ENCODE measurements at places on chromosomes 3 and 15.

DNA sequence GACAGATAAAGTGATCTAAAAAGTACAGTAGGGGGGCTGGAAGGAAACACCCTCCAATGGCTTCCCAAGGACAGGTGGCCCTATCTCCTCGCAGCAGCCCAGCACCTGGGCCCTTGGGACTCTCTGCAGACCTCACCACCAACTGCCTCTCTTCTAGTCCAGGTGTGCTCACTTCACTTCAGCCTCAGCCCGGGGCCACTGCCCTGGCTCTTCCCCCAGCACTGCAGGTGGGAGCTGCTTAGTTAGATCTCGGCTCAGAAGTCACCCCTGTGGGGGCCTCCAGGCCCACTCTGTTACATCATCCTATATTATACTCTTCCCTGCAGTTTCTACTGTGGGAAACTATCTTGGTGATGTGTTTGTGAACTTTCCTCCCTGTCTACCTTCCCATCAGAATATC lies 2.0 kb downstream of the KLF15 start:
- no peak for DNase-seq

DNA sequence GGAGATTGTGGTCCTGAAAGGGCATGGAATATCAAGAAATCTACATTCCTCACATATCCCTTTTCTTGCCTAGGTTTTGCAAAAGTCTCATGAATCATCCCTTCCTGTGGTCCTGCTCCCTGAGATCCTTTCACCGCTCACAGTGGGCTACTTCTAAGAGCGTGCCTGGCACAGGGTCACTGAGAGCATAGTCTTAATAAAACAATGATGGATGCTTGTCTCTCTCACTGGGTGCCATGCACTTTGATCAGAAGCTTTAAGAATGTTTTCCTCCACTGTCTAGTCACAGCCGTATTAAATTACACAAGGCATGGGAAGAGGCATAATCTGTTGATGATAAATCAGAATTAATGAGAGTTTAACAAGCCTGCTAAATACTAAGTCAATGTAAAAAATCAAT lies 269.7 kb upstream of the ATP10A start:
- DNase-seq, result no peak

DNA sequence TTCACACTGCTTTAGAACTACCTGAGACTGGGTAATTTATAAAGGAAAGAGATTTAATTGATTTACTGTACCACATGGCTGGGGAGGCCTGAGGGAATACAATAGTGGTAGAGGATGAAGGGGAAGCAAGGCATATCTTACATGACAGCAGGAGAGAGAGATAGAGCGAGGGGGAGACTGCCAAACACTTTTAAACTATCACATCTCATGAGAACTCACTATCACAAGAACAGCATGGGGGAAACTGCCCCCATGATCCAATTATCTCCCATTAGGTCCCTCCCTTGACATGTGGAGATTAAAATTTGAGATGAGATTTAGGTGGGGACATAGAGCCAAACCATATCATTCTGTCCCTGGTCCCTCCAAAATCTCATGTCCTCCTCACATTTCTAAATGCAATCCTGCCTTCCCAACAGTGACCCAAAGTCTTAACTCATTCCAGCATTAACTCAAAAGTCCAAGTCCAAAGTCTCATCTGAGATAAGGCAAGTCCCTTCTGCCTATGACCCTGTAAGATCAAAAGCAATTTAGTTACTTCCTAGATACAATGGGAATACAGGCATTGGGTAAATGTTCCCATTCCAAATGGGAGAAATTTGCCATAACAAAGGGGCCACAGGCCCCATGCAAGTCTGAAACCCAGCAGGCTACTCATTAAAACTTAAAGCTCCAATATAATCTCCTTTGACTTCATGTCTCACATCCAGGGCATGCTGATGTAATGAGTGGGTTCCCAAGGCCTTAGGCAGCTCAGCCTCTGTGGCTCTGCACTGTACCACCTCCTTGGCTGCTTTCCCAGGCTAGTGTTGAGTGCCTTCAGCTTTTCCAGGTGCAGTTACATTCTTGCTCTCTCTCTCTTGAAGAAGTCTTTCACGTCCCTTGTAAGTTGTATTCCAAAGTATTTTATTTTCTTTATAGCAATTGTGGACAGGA lies 481.7 kb upstream of the TGFBR2 start:
- DNase-seq, result no peak

GRCh38 chr3:187919048-187919447 lies 173.8 kb upstream of the BCL6 start:
- no peak for DNase-seq

DNA sequence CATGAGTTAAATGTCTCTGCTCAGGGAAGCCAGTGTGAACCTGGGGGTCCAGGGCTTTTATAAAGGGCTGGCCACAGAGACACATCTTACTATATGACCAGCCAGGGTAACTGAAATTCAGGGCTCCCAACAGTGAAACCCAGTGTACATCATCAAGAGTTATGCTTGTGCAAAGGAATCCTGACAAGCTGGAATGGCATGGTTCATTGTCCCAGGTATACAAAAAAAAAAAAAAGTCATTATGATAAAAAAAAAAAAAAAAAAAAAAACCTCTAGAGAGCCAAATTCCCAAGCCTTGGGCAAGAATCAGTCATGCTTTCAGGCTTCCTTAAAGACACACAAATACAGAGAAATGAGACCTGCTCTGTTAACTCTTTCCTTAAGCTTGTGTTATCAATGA lies 452.0 kb downstream of the GABRG3 start:
- no peak for DNase-seq

DNA sequence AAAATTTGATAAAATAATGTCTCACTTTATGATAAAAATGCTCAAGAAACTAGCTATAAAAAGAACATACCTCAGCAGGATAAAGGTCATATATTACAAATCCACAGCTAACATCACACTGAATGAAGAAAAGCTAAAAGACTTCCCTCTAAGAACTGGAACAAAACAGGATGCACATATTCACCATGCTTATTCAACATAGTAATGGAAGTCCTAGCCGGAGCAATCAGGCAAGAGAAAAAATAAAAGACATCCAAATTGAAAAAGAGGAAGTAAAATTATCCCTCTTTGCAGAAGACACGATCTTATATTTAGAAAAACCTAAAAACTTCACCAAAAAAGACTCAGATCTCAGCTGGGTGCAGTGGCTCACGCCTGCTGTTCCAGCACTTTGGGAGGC lies 34.0 kb downstream of the SENP7 start:
- no peak for DNase-seq

- no peak for DNase-seq
Measured at GRCh38 chr3:128523591-128523990, 30.6 kb upstream of the GATA2 start.

DNA sequence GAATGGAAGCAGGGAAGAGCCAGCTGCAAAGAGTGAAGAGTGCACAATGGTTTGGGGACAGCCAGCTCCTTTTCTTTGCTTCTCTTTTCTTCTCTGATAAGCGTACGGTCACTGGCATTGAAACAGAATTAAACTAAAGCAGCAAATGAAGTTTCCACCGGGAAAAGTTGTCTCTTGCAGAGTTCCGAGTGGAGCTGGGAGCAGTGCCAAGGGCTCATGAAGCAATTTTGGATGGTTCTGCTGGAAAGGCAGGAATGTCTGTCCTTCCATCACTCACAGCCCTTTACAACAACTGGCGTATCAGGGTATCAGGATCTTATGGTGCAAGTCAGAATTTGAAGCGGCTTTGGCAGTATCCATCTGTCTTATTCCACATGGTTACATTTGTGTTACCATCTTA lies 1042.9 kb downstream of the NTRK3 start:
- no peak for DNase-seq

DNA sequence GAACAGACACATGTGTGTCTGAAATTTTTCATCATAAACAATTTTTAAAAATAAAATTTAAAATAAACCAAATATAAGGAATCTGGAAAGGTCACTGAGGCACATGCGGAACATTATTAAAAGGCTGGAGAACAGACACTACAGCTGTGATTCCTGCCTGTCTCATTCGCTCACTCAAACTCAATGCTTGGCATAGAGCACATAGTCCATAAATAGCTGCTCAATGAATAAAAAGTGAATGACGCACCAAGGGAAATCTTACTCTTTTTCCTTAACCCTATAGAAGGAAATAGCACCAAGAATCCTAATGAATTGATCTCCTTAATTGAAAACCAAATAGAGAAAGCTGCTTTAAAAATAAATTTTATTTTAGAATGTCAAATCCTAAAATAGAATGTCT lies 98.4 kb downstream of the FSIP1 start:
- no peak for DNase-seq

- peak; percentile 20 for DNase-seq
Measured at GRCh38 chr15:76150971-76151598, 91.3 kb downstream of the TMEM266 start.

DNA sequence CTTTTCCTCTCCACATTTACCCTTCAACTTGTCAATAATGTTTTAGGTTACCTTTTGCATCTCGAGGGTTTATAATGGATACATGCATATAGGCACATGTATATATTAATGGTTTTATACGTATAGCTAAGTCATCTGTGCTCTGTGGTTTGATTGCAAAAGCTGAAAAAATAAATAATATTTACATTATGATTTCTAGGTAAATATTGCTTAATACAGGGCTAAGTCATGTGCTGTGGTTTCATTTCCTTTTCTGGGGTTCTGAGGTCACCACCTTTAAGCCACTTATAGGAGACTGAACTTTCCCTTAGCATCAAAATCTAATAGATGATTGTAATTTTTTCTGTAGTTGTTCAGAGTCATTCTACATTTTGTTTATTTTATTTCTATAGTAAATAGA lies 33.1 kb downstream of the LPP start:
- no peak for DNase-seq

DNA sequence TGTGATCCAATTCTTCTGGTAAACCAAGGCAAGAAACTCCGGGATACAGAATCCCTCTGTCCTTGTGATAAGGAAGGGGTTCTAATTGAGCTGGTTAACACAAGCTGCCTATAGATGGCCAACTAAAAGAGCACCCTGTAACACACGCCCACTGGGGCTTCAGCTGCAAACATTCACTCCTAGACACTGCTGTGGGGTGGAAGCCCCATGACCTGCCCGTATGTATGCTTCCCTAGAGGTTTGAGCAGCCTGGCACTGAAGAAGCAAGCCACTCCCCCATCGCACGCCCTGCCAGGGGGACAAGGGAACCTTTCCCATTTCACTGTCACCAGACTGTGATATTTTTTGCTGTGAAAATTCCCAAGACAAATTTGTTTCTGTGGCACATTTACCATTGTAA lies 516.9 kb upstream of the GOLIM4 start:
- DNase-seq, result no peak

GRCh38 chr3:184568560-184568923 lies 7.0 kb downstream of the EPHB3 start:
- no peak for DNase-seq

GRCh38 chr3:182451871-182452270 lies 341.4 kb upstream of the ATP11B start:
- DNase-seq, result no peak

DNA sequence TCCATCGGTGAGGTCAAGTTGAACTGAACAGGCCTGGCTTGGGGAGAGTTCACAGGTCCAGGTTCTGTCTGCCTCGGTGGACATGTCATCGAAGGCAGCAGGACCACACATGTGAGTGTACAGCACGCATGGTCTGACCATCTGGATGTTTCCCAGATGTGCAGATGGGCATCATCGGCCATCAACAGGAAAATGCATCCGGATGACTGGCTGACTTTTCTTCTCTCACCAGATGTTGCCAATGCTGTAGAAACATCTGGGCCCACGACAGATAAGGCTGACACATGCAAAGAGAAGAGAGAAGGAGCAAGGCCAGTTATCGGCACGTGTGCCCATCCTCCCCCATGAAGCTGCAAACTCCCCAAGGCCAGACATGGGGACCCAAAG lies 45.1 kb downstream of the NOX5 start:
- no peak for DNase-seq

- no peak for DNase-seq
Measured at GRCh38 chr3:73908218-73908617, 283.5 kb upstream of the PDZRN3 start.

DNA sequence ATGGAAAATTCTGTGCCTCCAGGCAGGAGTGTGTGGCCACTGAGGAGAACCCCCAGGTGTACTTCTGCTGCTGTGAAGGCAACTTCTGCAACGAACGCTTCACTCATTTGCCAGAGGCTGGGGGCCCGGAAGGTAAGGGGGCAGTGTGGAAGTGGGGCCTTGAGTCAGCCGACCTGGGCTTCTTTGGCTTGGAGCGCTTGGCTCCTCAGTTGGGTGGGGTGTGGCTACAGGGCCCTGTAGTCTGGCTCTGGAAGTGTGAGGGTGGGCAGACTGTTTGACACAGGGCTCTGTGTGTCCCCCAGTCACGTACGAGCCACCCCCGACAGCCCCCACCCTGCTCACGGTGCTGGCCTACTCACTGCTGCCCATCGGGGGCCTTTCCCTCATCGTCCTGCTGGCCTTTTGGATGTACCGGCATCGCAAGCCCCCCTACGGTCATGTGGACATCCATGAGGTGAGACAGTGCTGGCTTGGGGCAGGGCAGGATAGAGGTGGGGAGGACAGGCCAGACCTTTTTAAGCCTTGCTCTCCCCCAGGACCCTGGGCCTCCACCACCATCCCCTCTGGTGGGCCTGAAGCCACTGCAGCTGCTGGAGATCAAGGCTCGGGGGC lies 18.2 kb upstream of the EXOG start:
- no peak for DNase-seq

DNA sequence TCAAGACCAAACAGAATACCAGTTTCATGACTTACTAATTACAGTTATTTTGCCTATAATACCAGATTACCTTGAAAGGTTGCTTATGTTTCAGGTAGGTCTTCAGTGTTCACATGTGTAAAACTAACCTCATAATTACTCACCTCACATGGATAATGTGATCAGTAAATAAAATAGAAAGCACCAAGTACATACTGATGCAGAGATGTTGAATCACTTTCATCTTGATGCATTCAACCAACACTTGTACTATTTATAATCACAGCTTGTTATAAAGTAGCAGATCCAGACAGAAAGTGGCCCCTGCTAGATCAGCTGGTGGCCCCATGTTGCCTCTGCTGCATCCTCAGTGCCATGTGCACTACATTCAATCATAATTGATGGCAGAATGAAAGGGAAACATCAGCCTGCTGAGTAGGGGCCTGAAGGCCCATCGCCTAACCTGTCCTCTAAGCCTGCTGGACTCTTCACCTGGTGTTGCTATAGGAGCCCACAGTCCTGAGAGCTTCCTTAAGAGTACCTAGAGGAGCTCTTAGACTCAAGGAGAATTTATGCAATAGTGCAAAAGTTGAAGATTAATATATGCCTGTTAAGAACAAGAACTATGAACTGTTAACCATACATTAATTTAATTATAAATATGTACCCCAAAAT lies 154.3 kb downstream of the PLCL2 start:
- DNase-seq, result no peak

GRCh38 chr3:32285891-32286290 lies 47.4 kb downstream of the CMTM8 start:
- no peak for DNase-seq

DNA sequence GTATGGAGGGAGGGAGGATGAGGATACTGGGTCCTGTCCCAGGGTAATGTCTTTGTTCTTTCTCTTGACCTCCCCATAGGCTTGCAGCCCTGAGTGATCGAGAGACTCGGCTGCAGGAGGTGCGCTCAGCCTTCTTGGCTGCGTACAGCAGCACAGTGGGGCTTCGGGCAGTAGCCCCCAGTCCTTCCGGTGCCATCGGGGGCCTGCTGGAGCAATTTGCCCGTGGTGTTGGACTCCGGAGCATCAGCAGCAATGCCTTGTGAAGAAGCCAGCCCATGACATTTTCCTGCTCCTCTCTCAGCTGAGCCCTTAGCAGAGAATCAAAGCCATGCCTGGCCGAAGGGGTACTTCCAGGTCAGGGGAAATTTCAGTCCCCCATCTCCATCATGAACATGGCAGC lies 1.9 kb upstream of the CPNE9 start:
- DNase-seq, result no peak
